ENCODE measurements at places on chromosomes 3 and 15.

- DNase-seq, result no peak
Measured at GRCh38 chr15:87608238-87609028, 648.1 kb downstream of the NTRK3 start.

DNA sequence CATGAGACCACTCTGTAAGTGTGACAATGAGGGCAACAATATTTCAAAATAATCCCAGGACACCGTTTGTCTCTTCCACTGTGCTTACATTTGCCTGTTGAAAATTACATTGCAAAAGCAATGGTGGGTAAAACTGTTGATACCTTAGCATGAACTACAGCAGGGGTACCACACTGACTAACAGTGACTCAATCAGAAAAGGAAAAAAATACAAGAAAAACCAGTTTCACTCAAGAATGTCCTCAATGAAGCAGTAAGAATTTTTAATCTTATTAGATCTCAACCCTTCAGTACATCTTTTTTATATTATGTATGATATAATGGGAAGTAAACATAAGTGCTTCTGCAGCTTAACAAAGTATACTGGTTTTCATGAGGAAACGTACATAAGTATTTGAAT is 1.6 kb upstream of the CCDC54 start:
- no peak for DNase-seq

GRCh38 chr15:74251131-74251811 is 15.1 kb downstream of the CCDC33 start:
- no peak for DNase-seq

DNA sequence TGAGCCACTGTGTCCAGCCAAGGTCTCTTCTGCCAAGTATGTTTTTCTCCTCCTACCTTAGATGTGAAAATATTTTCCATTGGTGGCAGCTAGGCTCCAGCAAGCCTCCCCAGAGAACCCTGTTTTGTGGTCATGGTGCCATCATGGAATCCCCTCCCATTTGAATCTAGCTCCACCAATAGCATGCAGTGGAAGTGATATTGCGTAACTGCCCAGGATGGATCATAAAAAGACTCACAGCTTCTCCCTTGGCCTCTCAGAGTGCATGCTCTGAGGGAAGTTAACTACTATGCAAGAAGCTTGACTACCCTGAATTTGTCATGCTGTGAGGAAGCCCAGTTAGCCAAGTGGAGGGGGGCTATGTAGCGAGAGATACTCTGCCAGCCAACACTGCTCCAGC is 27.5 kb downstream of the CRYGS start:
- no peak for DNase-seq

DNA sequence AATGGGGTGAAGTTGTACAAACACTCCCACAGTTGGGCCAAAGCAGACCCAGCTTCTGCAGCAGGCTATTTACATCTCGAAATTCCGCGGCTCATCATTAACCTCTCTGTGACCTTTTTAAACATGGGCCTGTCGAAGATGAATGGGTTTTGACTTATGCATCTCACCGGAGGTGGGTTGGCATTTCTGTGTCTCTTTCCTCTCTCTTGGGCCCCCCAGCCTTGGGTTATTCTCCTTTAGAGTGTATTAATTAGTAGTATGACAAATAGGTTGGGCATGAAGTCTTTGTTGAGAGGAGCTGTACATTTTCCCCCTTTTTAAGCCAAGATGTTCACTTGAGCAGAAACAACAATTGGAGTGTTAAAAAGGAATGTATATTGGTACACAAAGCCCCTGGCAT is 9.8 kb downstream of the SMAD6 start:
- DNase-seq, result no peak

DNA sequence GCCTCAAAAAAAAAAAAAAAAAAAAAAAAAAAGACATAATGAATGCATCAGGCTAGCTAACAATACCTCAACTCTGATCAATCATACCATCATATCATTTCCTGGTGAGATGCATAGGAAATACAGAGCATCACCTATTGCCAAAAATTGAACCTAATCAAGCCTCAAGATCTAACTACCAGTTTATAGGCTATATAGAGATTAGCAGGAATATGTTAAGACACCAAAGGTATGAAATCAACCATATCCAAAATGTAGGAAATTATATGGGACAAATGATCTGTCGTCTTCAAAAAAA is 387 bp upstream of the VPS33B start:
- no peak for DNase-seq

- DNase-seq, result no peak
Measured at GRCh38 chr3:169083163-169083562, 580.3 kb downstream of the MECOM start.

GRCh38 chr3:106930086-106930485 is 447.2 kb upstream of the CCDC54 start:
- no peak for DNase-seq

- DNase-seq, result no peak
Measured at GRCh38 chr3:107880702-107881101, 210.1 kb downstream of the CD47 start.

DNA sequence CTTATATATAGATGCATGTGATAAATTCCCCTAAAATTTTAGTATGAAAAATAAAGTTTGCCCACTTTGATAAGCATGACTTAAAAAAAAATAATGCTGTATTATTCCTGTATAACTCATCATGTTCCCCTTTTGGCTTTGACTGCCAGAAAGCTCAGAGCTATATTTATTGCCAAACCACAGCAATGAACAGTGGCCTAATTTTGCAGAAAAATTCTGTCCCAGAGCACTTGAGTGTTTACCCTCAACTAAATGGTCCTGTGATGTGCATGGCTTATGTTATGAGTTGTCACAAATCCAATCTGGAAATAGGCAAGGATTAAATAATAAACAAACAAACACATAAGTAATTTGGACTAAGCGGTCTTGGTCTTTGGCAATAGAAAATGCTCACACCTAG is 276.7 kb downstream of the SLC9A9 start:
- DNase-seq, result peak; percentile 43

- DNase-seq, result peak; percentile 55
Measured at GRCh38 chr3:190183121-190183520, 62.4 kb upstream of the P3H2 start.

GRCh38 chr3:59850417-59850816 is 800.6 kb upstream of the CFAP20DC start:
- no peak for DNase-seq

DNA sequence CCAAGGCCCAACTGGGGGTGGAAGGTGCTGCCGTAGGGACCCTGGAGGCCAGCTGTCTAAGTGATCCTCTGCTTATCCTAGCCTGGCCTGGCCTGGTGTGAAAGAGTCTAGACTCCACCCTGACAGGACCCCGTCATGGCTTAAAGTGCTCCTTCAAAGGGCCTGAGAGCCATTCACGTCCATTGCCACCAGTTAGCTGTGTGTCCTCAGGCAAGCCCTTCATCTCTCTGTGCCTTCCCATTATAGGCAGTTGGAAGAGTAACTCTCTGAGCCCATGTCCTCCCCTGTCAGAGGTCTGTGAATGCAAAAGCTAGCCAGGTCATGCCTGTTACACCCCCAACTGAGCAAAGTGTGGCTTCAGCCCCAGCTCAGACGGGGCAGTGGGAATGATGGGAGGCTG is 9.1 kb upstream of the DNAH1 start:
- no peak for DNase-seq

GRCh38 chr3:24945563-24945962 is 450.9 kb upstream of the THRB start:
- no peak for DNase-seq

DNA sequence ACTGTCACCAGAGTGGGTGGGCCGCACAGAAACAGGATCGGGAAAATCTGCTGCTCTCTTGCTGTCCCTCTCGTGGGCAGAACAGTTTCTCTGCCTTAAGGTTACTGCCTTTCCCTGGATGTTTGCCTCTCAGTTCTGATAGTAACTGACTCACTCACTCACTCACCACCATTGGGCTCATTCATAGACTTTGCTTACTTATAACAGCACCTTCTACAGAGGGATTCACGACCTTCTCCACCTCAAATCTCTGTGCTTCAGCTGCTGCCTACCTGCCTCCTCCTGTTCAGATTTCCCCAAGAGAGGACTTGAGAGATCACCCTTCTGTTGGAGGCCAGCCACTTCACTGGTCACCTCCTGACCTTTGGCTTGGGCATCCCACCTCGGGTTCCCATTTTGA is 147.7 kb upstream of the ICE2 start:
- DNase-seq, result no peak

DNA sequence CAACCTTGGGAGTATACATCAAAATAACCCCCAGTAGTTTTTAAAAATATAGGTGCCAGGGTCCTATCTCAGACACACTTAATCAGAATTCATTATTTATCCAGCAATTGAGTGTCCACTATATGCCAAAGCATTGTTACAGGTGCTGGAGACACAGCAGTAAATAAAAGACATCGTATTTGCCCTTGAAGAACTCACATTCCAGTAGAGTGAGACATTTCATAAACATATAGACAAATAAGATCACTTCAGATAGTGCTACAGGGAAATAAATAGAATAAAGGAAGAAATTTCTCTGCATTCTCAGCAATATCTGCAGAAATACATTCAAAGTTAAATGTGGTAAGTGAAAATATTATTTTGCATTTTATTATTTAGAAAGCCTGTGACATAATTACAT is 34.1 kb upstream of the ANKRD28 start:
- no peak for DNase-seq

DNA sequence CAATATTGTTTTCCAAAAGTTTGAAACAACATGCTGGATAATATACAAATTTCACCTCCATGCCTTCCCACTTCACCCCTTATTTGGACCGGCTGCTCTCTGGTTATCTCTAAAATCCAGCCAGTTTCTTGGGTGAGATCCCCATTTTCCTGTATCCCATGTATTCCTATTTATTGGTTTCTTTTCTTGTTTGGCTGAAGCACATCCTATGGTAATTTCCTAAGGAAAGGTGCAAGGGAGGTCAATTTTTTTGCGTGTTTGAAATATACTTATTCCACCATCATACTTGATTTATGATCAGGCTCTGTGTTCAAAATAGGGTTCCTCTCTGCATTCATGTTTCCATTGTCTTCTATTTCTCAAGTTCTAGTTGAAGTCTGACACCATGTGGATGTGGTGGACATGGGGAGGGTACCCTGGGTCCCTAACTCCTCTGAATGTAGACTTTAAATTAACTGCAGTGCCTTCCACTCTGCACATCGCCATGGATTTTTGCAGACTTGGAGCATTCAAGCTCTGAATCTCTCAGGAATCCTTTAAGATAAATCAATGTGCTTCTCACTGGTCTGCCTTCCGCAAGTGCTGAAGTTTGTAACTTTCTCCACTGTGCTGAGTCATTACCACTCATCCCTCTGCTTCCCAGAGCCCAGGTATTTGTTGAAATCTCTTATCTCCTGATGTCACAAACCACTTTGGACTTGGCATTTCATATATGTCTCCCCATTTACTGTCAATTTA is 52.1 kb upstream of the TLE3 start:
- no peak for DNase-seq

- no peak for DNase-seq
Measured at GRCh38 chr3:17151598-17152373, 267.0 kb downstream of the PLCL2 start.

GRCh38 chr15:48904758-48905157 is 26.8 kb downstream of the EID1 start:
- DNase-seq, result no peak

DNA sequence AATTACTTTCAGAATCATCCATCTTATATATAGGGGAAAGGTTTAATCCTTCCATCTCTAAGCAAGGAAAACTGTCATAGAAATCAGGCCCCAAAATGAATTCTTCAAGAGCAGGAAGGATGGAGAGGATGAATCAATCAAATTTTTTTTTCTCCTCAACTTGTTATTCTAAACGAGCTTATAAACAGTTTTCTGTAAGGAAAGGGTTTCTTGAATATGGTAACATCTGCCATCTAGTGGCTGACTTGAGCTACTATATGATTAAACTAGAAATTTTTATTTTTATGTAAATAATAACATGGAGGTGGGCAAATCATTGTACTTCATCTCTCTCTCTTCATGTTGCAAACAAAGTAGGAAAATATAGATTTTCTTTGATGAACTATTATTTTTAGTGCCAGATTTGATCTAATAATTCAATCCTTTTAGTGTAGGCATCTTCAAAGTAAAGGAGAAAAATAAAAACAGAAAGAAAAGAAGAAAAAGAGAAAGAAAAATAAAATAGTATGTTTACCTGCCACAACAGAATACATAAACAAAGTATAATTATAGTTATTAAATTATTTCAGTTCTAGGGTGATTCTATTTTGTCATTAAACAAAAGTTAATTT is 146.6 kb downstream of the SERPINI1 start:
- DNase-seq, result peak; percentile 47

DNA sequence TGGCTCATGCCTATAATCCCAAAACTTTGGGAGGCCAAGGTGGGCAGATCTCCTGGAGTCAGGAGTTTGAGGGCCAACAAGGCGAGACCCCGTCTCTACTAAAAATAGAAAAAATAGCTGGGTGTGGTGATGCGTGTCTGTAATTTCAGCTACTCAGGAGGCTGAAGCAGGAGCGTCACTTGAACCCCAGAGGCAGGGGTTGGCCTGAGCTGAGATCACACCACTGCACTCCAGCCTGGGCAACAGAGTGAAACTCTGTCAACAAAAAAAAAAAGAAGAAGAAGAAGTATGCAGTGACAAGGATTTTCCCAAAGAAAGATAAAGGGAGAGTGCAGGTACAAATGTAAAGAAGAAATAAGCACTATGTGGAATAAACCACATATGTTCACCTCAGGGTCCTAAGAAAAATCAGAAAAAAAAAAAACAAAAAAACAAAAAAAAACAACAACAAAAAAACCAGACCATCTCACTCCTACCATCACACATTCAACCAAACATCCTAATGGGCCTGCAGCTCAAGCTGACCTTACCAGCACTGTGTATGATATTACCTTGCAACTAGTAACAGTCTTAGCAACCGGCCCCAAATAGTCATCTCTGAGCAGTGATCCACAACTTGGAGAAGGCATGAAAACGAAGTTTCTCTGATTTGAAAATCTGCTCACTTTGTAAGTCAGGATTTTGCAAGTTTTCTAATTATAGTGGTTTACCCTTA is 296.7 kb upstream of the PROK2 start:
- DNase-seq, result no peak

GRCh38 chr3:115040673-115041286 is 106.3 kb downstream of the ZBTB20 start:
- peak; percentile 67 for DNase-seq

- DNase-seq, result no peak
Measured at GRCh38 chr15:80620931-80621330, 74.2 kb upstream of the ABHD17C start.

- no peak for DNase-seq
Measured at GRCh38 chr15:41848631-41849030, 10.0 kb downstream of the PLA2G4B start.

Measured in GM03348 (cell line).